Stimulated activated CD8-positive, alpha-beta memory T cell treated with anti-CD3 and anti-CD28 coated beads, Interleukin-4, amount 100 ng/mL, for 1 hour (primary cell): ENCODE measurements at places on chromosomes 16 and 17.
A peak's percentile ranks its signal among the peaks of the same experiment; 100 is the strongest.

DNA sequence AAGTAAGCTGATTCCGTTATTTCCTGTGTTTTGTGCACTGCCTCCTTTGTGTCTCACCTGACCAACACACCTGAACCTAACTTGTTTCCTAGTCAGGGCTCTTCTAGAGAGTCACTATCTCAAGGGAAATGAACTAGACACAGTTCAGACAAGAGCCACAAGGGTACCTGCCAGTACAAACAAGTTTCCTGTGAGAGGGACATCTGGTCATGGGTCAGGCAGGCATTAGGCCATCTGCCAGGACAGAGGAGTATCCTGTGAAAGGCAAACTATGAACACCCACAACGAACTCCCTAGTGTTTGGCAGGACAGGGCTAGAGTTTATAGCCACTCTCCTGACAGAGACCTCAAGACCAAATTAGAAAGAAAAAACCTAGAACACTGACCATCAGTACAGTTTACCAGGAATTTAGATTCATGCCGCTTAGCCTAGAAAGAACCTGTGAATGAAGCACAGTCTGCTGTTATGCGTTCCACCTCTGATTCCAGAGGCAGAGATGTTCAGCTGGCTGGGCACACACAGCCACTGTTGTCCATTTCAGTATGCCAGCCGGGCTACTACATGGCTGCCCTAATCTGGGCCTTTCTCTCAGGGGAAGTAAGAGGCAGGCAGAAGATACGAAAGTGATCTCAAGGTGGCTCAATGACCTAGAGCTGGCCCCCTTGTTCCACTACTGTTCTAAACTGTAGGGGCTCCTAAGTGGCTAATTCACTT is 20.7 kb upstream of the GLG1 start:
- no peak for DNase-seq

GRCh38 chr17:65449495-65449894 is 112.0 kb downstream of the AXIN2 start:
- no peak for DNase-seq

GRCh38 chr16:15041271-15042004 is 14.4 kb downstream of the NTAN1 start:
- no peak for DNase-seq

- DNase-seq = no peak
Observed at GRCh38 chr16:85017151-85017550, 5.8 kb upstream of the ZDHHC7 start.

DNA sequence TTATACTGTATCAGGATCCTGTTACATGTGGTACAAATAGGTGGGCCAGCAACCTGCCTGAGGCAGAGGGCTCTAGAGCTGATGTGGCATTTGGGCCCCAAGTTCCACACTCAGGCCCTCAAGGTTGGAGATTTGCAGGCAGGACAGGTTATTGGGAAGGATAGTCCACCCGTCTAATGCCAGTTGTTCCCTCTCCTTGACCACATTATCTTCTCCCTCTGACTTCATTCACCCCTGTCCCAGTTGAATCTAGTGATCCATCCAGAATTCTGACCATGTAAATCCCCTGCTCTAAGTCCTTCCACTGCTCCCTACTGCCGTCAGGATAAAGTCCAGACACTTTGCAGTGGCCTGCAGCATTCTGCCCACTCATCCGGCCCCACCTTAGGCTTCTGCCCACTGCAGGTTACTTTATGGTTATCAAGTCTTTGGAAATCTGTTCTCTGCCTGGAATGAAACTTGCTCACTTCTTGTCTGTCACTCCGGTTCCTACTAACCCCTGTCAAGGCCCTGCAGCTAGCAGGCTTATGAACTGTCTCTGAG is 1.9 kb upstream of the NFATC3 start:
- DNase-seq = no peak

DNA sequence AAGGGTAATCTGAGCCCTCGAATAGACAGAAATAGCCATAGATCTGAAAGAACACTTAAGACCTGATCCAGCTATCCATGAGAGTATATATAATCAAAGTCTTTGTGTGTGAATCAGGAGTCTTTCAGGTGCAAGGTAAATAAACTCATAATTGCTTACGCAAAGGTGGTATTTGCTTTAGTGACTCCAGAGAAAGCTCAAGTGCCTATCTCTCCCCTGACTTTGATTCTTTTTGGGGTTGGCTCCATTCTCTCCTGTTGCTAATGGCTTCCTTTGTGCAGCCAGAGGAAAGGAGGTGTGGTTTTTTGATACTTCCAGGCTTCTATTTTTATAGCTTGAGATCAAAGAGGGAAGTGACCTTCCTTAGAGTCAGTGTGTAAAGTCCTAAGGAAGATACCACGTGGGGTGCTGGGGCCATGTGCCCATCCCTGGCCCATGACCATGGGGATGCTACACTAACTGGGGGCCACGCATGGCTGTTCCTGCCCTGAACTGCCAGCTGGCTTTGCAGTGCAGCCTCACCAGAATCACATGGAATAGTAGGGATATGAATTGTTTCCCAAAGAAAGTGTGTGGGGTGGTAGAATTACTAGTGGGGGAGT is 45.8 kb downstream of the TENT4B start:
- DNase-seq = no peak

DNA sequence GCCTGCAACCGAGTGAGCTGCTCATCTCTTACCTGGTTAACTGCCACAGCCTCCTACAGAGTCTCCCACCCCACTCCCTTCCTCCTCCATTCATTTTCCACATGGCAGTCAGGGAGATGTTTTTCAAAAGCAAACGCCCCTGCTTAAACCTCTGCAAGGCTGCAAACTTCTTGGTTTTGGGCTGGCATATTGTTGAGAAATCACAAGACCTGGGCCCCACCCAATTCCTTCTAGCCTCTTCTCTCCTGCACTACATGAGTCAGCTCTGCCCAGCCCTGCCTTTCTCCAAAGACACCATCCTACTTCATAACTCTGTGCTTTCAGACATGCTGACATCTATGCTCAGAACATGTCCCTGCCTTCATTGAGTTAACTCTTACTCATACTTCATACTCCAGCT is 136.1 kb downstream of the SPACA3 start:
- DNase-seq = no peak

- no peak for DNase-seq
Observed at GRCh38 chr17:65895969-65896368, 296.0 kb downstream of the CEP112 start.

GRCh38 chr16:50665128-50665878 is 15.8 kb downstream of the SNX20 start:
- DNase-seq = peak; percentile 79

- no peak for DNase-seq
Observed at GRCh38 chr17:39027455-39028035, 60.3 kb upstream of the FBXO47 start.

DNA sequence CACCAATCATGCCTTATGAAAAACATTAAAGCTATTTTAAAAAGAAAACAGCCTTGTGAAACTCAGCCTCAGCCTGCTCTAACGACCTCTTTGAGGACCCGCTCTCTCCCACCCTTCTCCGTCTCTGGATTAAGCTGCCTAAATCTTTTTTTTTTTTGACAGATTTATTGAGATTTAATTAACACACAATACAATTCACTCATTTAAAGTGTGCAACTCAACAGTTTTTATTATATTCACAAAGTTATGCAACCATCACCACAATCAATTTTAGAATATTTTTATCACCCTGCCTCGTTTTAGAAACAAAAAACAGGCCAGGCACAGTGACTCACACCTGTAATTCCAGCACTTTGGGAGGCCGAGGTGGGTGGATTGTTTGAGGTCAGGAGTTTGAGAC is 8.4 kb downstream of the CDR2L start:
- DNase-seq = no peak
